ENCODE measurements at places on chromosomes 5 and 9.

DNA sequence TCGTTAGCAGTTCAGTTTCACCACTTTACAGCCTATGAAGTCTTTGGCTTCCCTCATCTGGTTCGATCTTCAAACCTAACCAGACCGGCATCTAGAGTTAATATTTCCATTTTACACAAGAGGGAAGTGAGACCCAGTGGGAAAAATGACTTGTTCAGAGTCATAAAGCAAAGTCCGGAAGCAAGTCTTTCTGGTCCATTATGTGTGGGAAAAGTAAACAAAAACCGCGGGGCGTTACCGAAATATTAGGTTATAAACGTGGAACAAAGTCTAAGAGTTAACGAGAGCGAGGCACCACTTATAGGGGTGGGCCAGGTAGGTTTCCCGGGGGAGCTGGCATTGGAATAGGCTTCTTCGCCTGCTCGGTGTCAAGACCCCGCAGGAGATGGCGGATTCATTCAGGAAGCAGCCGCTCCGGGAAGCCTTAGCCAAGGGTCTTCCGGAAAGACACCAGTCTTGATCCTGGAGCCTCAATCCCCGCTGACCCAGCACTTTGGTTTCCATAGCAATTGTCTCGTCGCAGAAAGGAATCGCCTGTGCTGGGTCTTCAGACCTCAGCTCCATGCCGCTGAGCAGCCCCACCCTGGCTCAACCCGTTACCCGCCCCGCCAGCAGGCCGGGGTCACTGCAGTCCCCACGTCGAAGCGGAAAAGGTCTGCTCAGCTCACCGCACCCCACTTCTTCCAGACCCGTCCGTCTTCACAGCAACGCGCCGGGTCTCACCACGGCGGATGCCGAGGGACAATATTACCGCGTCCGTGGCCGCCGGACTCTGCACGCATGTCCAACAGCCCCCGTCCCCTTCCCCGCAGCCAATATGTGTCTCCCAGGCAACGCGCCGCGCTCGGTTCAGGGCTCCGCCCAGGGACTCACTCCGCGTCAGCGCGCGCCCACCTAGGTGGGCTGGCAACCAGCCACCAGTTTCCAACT lies at the start of gene C5orf52:
Gene C5orf52 (plus strand): TSS at position 872 of the 930 bp plus-strand sequence. CDS start 82 bp downstream, outside the sequence.
- DNase-seq: peak; percentile 64

DNA sequence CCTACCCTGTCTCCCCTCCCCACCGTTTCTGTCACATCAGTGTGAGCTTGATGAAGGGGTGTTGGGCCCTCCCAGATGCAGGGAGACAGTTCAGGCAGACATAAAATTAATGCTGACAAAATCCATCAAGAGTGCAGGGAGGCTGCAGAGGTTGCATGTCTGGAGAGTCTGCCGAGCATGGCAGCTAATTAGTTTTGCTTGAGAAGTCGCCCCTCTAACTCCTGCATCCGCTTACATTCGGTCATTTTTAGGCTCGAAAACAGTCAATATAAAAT lies 44.9 kb downstream of the GALNT12 start:
- DNase-seq: no peak

DNA sequence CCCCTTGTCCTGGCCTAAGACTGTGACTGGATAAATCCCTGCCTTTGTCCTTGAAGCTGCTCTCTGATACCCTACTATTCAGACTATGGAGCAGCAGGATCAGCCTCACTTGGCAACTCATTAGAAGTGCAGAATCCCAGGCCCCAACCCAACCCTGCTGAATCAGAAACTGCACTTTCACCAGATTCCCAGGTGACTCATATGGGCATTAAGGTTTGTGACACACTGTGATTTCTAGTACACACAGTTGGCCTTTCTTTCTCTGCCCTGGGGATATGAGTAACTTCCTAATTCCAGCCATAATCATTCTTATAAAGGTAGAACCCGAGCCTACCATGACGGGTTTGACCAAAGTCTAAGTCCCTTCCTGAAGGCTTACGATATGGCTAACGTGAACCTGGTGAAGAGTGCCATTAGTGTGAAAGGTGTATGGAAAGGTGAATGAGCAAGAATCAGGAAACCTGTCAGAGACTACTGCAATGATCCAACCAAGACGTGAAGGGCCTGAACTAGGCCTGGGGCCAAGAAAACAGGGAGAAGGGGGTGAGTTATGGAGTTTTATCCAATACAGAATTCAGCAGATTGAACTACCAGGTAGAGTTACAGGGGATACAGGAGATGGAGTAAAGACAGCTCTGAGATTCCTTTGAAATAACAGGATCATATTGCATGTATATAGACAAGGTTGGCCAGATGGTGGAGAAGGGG lies 533.0 kb downstream of the BNC2 start:
- peak; percentile 39 for DNase-seq

GRCh38 chr9:125749287-125749935 lies 2.2 kb downstream of the PBX3 start:
- no peak for DNase-seq

DNA sequence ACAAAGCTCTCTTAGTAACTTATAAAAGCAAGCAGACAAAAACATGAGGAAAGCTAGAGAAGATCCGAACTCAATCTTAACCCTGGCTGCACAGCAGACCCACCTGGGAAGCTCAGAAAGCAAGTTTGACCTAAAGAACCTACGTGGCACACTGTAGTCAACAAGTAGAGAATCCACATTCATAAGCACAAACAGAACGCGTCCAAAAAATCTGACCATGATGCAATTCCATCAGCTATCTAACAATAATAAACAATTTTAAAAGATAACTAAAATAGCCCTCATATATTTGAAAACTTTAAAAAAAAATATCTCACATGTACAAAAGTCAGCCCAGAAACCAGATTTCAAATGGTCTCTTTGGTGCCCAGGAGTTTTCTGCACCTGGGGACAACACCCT lies 4.6 kb downstream of the LMAN2 start:
- no peak for DNase-seq

DNA sequence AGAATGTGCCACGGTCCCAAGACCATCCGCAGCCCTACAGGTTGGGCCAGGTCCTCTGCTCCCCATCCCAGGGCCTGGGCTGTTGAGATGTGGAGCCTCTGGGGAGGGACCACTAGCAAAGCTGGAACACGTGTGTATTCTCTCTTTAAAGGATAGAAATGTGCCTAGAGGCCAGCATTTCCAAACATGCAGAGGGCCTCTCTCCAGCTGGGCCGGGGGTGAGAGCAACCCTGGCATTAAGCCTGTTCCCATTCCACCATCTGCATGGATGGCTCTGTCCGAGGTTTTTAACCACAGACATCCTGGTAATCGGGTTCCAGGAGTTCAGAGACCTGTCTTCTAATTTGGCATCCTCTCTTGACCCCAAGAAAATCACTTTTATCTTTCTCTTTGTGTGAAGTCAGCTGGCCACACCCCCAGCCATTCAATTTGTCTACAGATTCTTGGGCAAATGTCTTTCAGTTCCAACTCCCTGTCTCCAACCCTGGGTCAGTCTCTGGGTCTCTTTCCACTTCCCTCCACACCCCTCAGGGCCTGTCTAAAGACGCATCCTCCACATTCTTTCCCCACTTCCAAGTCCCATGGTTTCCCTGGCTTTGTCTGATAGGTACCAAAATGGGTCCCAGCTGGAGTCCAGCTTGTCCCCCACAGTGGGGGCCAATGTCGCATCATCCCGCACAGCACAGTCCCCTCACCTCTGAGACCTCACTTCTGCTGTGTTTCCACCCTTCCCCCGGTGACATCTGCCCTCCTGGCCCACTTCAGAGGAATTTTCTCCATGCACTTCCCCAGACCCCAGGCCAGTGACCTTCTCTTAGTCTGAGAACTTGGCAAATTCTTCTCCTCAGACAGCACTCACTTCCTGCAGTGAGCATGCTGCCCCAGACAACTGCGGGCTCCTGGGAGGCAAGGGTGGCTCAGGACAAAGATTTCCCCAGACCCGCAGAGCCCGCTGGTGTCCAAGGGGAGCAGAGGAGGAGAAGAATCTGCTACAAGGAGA lies 56.8 kb downstream of the PTPDC1 start:
- no peak for DNase-seq

- DNase-seq: no peak
These were observed 232.6 kb downstream of the PRDM9 start for GRCh38 chr5:23740029-23740428.

DNA sequence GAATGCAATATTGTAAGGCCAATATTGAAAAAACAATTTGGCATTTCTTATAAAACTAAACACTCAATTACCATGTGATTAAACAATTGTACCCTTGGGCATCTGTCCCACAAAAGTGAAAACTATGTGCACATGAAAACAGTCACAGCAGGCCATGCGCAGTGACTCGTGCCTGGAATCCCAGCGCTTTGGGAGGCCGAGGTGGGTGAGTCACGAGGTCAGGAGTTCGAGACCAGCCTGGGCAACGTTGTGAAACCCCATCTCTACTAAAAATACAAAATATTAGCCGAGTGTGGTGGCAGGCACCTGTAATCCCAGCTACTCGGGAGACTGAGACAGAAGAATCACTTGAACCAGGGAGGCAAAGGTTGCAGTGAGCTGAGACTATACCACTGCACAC lies 343.7 kb downstream of the DMRTA1 start:
- no peak for DNase-seq

DNA sequence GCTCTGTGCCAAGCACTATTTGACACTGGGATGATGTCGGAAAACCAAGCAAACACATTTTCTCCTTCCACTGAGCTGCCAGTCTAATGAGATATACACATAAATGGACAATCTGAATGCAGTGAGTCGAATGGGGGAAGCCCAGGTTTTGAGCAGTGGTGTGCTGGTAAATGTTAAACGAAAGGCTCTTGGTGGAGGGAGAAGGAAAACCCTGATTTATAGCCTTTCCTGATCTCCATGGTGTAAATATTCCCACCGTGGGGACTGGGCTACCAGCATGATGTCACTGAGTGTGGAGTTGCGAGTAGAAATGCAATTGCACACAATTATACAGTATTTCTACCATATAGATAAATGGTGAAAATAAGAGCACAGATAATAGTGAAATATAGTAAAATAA lies 5.0 kb upstream of the GSN start:
- DNase-seq: no peak

- no peak for DNase-seq
These were observed 53.6 kb downstream of the ERGIC1 start for GRCh38 chr5:172887692-172888091.

DNA sequence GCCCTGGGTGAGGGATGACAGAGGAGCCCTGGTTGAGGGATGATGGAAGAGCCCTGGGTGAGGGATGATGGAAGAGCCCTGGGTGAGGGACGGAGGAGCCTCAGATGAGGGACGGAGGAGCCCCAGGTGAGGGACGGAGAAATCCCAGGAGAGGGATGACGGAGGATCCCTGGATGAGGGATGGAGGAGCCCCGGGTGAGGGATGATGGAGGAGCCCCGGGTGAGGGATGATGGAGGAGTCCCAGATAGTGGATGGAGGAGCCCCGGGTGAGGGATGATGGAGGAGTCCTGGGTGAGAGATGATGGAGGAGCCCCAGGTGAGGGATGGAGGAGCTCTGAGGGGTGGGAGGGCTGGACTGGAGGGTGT lies 10.9 kb downstream of the PHF2 start:
- DNase-seq: no peak
